CD4-positive, alpha-beta memory T cell (primary cell): ENCODE measurements at places on chromosomes 1 and 21. TPM values are rescaled to one million over a fixed set of nuclear protein-coding genes. Genes with fewer than 3 reads are reported as not detected.
A peak's percentile ranks its signal among the peaks of the same experiment; 100 is the strongest.

DNA sequence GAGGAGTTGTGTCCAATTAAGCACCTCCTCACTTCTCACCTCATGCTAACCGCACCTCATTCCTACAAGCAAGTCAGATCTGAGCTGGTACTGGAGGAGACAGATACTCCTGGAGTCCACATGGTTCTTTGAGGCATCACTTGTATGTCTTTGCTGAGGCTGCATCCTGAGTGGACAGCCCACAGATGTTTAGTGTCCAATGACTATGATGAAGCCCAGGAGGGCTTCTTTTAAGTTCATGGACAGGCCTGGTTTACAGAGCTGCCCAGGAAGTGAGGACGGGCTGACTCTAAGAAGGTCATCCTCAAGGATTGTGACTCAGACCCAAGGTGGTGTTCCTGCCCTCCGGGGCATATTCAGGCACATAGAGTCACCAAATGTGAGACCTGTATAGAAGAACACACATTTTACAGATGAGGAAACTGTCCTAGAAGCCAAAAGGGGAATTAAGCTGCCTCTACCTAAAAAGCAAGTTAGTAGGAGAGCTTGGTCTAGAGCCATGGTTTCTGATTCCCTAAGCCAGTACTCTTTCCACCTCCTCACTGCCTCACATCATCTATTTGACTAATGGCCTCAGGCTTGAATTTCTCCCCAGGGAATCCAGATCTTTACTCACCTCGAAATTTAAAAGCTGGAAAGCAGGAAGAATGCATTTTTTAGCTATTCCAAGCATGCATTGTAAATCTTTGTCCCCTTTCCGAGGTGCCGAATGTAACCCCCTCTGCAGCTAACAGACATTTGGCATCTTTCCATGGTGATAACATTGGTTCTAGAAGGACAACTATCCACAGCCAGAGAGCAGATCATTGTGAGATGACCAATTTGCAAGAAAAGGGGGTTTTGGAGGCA lies 228.1 kb downstream of the OMA1 start:
- no peak for DNase-seq

DNA sequence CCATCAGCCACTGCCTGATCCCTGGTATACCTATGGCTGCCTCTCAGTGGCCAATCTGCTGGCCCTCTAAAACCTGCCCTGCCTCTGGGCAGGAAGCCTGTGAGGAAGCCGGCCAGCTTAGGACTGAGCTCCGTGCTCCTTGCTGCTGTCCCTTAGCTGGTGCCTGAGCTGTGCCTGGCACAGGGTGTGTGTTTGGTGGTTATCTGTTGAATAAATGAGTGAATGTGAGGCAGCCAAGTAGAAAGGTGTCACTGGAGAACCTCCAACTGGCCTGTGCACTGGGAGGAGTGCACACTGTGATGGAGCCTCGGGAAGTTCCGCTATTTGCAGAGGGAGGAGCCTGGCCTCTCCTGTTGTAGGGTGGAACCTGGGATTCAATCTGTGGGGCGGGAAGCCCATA lies 63.4 kb upstream of the STUM start:
- no peak for DNase-seq

DNA sequence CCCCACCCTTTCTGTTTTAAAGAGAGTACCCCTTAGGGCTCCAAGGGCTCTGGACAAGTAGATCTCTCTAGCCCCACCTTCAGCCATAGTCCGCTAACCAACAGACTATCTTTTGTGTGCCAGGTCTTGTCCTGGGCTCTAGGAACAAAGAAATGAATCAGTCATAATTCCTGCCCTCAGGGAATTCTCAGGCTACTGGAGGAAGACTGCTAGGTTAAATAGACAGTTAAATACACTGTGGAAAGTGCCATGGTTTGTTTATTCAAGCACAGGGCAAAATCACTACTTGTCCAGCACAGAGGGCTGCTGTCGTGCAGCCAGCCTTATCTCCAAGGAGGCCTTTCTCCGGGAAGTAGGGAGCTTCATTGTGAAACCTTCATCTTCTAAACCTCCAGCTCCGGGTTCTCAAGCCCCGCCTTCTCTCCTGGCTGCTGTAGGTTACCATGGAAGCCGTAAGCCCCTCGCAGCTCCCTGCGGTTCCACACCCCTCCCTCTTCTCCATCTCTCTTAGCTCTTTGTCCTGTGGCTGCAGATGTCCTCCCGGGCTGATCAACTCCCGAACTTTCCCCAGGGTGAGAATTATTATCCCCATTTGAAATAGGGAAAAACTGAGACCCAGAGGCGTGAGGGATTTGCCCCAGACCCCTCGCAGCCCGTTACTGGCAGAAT lies 29.8 kb downstream of the SHISAL2A start:
- no peak for DNase-seq

- DNase-seq: no peak
Measured at GRCh38 chr1:242245255-242245654, 246.4 kb upstream of the MAP1LC3C start.

GRCh38 chr21:33325222-33326067 lies 675 bp downstream of the IFNAR1 start:
- peak; percentile 73 for DNase-seq

The OR6K3 gene
- total RNA-seq: not detected
